SJSA1 (cell line): ENCODE measurements at places on chromosomes 2 and 18. TPM values are rescaled to one million over a fixed set of nuclear protein-coding genes. Genes with fewer than 3 reads are reported as not detected.

Gene ANKRD36C
- 12.0 and 22.4 TPM in 2 replicates for total RNA-seq

DNA sequence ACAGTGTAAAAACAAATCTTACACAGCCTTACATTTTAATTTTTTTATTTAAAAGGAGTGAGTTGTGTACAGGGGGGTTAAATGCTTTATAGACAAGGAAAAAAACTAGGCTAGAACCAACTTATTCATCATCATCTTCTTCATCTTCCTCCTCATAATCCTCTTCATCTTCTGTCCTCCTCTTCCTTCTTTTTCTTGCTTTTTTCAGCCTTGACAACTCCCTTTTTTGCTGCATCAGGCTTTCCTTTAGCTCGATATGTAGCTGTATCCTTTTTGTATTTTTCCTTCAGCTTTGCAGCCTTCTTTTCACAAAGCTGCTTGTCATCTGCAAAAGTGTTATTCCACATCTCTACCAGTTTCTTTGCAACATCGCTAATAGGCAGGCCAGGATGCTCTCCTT lies 113.6 kb upstream of the SP5 start:
- no peak for DNase-seq

DNA sequence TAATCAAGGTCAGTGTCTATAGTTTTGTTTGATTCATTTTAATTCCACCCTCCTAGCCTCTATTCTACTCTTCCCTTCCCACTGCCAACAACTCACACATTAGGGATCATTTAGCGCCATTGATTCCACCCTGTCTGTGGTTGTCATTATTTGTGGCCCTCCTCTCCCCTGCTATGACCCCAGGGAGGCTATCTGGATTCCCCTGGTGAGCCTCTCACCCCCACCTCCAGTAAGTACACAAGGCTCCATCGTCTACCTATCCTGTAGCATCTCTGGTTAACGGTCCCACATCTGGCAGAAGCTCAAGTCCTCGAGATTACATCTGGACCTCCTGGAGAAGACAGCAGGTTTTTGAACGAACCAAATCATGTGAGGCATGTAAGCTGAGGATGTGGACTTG lies 27.4 kb downstream of the UPP2 start:
- DNase-seq, result no peak

Gene EPB41L3
- 0.21 TPM in 1 of 2 replicates, not detected in the other for total RNA-seq

DNA sequence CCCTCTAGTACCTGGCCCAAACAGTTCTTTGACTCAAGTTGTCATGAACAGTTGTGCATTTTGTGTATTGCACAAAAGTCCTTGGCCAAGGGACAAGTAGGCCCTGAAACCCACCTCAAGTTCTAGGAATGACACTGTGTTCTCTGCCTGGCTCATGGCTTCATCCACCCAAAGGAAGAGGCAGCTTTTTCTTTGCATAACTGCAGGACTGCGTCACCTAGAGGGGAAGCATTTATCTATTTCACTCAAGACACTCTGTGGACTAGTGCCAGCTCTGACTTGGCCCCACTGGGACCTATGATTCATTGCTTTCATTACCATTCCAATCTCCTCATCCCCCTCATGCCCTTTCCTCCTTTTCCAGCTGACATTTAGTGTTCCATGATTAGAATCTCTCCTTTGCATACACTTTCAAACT lies 119.3 kb upstream of the SIX2 start:
- DNase-seq, result peak; percentile 92

DNA sequence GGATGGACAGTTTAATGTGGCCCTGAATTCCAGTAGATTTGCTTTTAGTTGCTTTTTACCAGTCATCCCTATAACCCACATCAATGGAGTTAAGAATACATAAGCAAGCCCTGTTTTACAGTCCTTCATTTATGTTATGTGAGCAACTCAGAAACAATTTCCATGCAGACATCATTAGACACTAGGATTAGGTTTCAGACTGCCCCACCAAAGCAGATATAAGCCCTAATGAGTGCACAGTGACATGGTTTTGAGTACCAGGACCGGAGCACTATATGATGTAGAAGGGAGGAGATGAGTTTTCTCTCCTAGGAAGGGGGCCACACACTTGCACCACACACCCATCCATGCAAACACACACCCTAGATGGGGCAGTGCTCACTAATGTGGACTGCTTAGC lies 15.5 kb downstream of the KCNS3 start:
- no peak for DNase-seq

Gene CPLX4
- total RNA-seq, result not detected in 2 replicates

DNA sequence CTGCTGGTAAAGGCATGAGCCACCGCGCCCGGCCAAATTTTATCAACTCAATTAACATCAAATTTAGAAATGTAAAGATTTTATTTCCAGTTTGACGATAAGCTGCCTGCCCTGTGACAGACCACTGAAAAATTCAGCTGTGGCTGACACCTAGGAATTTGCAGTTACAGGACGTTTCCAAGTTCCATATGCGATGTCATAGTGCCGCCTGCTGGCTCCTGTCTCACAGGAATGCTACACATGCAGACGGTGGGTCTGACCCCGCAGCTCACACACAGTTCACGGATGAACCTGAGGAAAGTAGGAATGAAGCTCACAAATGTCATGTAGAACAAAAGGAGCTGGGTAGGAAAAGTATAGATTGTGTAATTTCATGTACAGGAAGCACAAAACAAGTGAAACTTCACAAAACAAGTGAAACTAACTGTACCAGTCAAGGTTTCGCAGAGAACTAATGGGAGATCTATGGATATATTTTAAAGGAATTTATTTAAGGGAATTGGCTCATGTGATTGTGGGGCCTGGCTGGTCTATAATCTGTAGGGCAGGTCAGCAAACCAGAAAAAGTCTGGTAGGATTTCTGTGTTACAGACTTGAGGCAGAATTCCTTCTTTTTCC lies 13.2 kb upstream of the SEH1L start:
- DNase-seq, result peak; percentile 66

DNA sequence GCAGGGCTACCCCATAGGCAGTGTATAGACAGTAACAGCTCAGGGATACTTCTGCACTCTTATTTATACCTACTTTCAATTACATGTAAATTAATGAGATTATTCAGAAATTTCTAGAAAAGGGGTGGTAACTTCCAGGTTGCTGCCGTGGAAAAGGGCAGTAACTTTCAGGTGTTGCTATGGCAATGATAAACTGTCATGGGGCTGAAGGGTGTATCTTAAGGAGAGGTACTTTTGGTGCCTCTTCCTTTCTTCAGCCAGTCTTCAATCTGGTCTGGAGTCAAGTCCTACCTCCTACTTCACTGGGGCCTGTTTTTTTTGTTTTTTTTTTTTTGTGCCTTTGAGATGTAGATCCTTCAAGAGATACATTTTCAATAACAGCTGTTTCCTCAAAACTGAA lies 35.2 kb upstream of the DNAJC10 start:
- no peak for DNase-seq
